Pancreas (tissue), 10 donors: ENCODE measurements at places on chromosomes 11 and 22. TPM values are rescaled to one million over a fixed set of nuclear protein-coding genes. Genes with fewer than 3 reads are reported as not detected.

Gene RTN4R
- 0.88 TPM for total RNA-seq

Gene PANX3
- total RNA-seq = not detected

DNA sequence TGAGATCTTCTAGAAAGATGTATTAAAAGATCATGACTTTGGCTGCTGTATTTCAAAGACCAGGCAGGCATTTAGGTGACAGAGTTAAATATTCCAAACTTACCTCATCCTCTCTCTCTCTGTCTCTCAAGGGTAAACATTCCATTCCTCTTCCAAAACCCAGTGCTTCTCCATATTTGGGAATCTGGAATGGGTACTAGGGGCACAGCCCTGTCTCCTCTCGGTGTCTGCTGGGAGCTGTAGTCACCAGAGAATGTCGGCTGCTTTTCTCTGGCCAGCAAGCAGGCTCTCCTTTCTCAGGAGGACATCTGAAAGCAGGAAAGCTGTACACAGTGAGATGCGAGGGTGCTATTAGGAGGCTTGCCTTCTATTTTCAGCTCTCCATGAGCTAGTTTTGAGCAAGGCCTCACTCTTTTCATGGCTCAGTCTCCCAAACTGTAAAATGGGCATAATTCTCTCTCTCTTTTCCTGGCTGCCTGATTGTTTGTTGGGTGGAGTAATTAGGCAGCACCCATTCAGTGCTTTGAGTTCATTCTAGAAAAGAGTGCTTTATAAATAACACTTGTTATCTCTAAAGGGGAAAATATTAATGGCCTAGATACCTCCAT, 9.3 kb upstream of the PEX26 start:
- DNase-seq = no peak

DNA sequence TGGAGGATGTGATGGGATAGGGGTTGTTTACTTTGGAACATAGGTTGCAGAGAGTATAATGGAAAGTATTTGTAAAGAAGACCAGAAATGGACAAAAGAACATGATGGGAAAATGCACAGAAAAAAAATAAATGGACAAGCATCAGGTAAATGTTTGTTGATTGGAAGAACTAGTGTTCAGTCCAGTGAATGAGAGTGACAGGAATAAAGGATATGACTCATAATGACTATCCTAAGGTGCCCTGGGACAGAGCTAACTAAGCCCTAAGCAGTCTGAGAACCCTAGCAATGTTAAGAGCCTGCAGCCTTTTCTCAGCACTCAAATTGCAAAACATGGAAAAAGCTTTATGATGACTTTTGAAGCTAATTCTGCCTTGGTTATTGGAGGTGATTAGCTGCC, 732.8 kb upstream of the ANO5 start:
- no peak for DNase-seq

- no peak for DNase-seq
These were observed 27.0 kb downstream of the SGSM3 start for GRCh38 chr22:40397396-40397795.
